ENCODE measurements at places on chromosomes 7 and 10. TPM values are rescaled to one million over a fixed set of nuclear protein-coding genes. Genes with fewer than 3 reads are reported as not detected.

The CFAP46 gene
- not detected for total RNA-seq

The SPDYE11 gene
- not detected for total RNA-seq

The MYL10 gene
- total RNA-seq: not detected

The CACNB2 gene
- total RNA-seq: not detected

The PPP1R17 gene
- total RNA-seq: not detected

The CWF19L1 gene
- 32.5 TPM for total RNA-seq

The TRIL gene
- total RNA-seq: not detected

The SUN3 gene
- 0.98 TPM for total RNA-seq

The STOX1 gene
- total RNA-seq: 1.2 TPM

The TIAL1 gene
- total RNA-seq: 161 TPM

The EFCAB10 gene
- not detected for total RNA-seq

The VWDE gene
- total RNA-seq: 3.1 TPM

The NPC1L1 gene
- total RNA-seq: not detected

All from activated naive CD4-positive, alpha-beta T cell treated with anti-CD3 and anti-CD28 coated beads, Interleukin-2, amount 10 ng/mL, durations not matched to agents 5 hours and 36 hours (primary cell).